H9 (cell line): ENCODE measurements at places on chromosomes 6 and 20. TPM values are rescaled to one million over a fixed set of nuclear protein-coding genes. Genes with fewer than 3 reads are reported as not detected.

The SPDEF gene
- total RNA-seq: 0.15 and 0.22 TPM in 2 replicates

The RSPH9 gene
- 0.39 and 0.50 TPM in 2 replicates for total RNA-seq

The DOK5 gene
- total RNA-seq: 3.0 and 4.5 TPM in 2 replicates

The VSX1 gene
- not detected in 2 replicates for total RNA-seq

The EFCAB8 gene
- 0.09 TPM in 1 of 2 replicates, not detected in the other for total RNA-seq

The MAP3K7 gene
- total RNA-seq: 29.2 and 31.3 TPM in 2 replicates

The ZNF165 gene
- 5.8 and 6.3 TPM in 2 replicates for total RNA-seq

The PPP1R3G gene
- not detected in 2 replicates for total RNA-seq

The KCNK17 gene
- 1.2 and 1.3 TPM in 2 replicates for total RNA-seq

The SLC29A1 gene
- 118 and 124 TPM in 2 replicates for total RNA-seq

The COL11A2 gene
- total RNA-seq: 2.0 and 2.3 TPM in 2 replicates

The MYLK4 gene
- total RNA-seq: 0.28 and 0.44 TPM in 2 replicates

The IRF4 gene
- total RNA-seq: 0.31 and 0.68 TPM in 2 replicates

The AGPAT4 gene
- total RNA-seq: 19.5 and 22.0 TPM in 2 replicates

The RFX6 gene
- total RNA-seq: not detected in 2 replicates

The RSPO4 gene
- total RNA-seq: 5.0 and 6.7 TPM in 2 replicates

The DYNLT1 gene
- total RNA-seq: 105 and 117 TPM in 2 replicates

The ARFGEF3 gene
- total RNA-seq: 12.5 and 13.7 TPM in 2 replicates

The IP6K3 gene
- 0.29 and 0.46 TPM in 2 replicates for total RNA-seq

The SLC16A10 gene
- 9.3 and 11.4 TPM in 2 replicates for total RNA-seq

The SLC17A1 gene
- not detected in 2 replicates for total RNA-seq

The TRERF1 gene
- 18.0 and 19.7 TPM in 2 replicates for total RNA-seq

The NINL gene
- total RNA-seq: 29.2 and 34.3 TPM in 2 replicates

The GSTA3 gene
- not detected in 2 replicates for total RNA-seq

The ANKRD6 gene
- total RNA-seq: 5.4 and 5.6 TPM in 2 replicates

The TGM6 gene
- not detected in 2 replicates for total RNA-seq

The CPXM1 gene
- total RNA-seq: 69.0 and 70.0 TPM in 2 replicates

The GNAS-AS1 gene
- 8.6 and 11.3 TPM in 2 replicates for total RNA-seq

The GPX5 gene
- total RNA-seq: not detected in 2 replicates

The CST2 gene
- total RNA-seq: not detected in 2 replicates

The LST1 gene
- not detected in 2 replicates for total RNA-seq
